ENCODE measurements at places on chromosomes 16 and 17.

DNA sequence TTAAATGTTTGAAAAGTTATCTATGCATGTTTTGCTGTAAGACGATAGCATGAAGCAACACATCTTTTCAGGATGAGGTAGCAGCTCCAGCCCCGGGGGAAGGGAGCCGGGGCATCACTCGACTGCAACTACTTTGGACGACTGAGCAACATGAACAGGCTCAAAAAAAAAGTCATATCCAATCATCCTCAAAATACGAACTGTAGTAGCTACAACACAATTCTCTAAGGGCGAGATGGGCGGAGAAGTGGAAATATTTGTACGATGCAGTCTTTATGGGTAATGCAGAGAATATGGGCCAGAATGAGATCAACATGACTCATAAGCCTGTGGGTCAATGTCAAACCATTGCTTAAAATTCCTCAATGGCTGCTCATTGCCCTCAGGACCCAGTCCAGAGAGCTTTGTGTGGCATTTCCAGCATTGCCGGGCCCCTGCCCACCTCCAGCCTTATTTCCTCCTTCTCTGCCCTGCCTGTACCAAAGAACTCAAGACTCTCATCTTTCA lies 17.7 kb upstream of the SMURF2 start:
- peak; percentile 99 for DNase-seq

DNA sequence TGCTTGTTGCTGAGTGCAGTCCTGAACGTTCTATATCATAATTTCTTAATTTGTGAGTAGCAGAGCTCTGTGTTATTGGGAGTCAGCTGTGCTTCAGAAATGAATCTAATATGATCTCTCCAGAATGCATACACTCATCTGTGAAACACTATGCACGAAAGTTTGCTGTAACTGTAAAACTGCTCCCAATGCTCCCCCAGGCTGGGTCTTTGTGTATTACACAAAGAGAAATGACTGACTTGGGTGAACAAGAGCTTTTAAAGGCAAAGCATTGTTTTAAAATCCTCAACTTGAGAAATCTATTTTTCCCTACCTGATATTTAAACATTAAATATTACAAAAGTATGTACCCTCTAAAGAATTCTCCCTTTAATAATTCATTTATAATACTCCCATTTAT lies 636.7 kb upstream of the KIF2B start:
- no peak for DNase-seq

DNA sequence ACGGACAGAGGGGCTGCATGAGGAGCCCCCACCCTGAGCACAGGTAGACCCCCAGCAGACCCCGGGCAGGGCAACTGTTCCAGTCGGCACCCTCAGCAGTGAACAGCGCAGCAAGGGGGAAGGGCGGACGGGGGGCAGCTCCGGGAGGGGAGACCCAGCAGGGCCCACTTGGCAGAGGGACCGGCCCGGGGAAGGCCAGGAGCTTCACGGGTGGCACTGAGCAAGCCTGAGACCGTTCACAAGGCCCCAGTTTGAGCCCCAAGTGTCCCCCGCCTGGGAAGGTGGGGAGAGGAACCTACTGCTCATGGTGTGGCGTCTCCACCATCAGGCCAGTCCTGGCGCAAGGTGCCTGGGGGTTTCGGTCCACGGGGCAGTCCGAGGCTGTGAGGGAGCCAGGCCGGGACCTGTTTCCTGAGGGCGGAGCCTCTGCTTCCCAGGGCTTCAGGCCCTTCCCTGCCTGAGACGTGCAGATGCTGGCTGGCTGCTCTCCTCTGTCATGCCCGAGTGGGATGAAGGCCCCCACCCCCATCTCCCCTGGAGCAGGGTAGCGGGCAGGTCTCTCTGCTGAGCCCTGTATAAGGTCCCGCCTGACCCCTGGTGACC lies 54.4 kb upstream of the GNG13 start:
- DNase-seq, result no peak

DNA sequence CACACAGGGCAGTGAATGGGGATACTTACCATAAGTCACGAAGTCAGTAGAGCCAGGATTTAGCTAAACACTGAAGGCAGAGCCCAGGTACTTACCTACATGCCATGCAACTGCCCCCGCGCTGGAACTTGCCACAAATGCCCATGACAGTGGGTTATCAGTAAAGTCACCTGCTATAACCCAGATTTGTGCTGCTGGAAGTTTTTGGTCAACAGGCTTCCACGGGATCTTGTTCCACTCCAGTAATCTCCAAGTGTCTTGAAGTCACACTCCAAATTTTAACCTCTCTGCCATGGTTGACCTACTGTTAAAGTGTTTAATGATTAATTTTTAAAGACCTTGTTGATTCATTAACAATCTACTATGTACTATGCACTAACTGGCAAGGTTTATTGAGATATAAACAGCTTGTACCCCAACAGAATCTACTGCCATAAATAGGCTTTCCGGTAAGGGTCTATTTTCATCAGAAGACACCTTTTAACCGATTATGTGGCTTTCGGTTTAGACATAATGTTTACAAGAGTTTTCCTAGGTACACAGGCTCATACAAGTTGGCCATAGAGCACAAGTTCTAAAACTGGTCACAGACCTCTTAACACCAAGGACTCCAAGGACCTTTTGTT lies 6.3 kb upstream of the SLC5A11 start:
- no peak for DNase-seq

- DNase-seq, result no peak
Measured at GRCh38 chr16:10637337-10638037, 57.1 kb upstream of the EMP2 start.

GRCh38 chr16:27383556-27384243 lies 18.3 kb upstream of the IL21R start:
- DNase-seq, result no peak

- peak; percentile 33 for DNase-seq
Measured at GRCh38 chr17:49640556-49640955, 37.3 kb downstream of the SPOP start.

DNA sequence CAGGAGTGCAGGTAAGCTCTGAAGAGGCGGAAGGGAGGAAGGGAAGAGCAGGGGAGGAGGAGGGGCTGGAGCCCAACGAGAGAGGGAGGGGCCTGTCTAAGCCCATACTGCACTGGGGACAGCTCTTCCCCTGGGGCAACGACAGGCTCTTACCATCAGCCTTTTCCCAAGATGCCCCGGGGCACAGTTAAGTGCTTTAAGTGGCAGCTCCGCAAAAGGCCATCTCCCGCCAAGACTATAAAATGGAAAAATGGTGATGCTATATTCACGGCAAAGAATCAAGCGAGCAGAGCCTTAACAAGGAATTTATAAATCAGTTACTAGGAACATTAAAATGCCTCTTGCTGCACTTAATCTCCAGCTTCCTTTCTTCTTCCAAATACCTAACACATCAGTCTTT lies 110.2 kb upstream of the NLRP1 start:
- DNase-seq, result no peak

DNA sequence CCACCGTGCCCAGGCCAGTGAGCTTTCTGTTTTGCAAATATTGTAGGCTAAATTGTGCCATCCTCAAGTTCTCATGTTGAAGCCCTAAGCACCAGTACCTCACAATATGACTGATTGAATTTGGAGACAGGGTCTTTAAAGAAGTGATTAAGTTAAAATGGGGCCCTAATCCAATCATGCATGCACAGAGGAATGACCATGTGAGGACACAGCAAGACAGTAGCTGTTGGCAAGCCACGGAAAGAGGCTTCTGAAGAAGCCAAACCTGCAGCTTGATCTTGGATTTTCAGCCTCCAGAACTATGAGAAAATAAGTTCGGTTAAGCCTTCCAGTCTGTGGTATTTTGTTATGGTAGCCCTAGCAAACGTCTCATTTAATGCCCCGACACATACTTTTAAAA lies 24.9 kb downstream of the TOM1L2 start:
- no peak for DNase-seq

- DNase-seq, result no peak
Measured at GRCh38 chr17:34991606-34992005, 11.3 kb downstream of the LIG3 start.

DNA sequence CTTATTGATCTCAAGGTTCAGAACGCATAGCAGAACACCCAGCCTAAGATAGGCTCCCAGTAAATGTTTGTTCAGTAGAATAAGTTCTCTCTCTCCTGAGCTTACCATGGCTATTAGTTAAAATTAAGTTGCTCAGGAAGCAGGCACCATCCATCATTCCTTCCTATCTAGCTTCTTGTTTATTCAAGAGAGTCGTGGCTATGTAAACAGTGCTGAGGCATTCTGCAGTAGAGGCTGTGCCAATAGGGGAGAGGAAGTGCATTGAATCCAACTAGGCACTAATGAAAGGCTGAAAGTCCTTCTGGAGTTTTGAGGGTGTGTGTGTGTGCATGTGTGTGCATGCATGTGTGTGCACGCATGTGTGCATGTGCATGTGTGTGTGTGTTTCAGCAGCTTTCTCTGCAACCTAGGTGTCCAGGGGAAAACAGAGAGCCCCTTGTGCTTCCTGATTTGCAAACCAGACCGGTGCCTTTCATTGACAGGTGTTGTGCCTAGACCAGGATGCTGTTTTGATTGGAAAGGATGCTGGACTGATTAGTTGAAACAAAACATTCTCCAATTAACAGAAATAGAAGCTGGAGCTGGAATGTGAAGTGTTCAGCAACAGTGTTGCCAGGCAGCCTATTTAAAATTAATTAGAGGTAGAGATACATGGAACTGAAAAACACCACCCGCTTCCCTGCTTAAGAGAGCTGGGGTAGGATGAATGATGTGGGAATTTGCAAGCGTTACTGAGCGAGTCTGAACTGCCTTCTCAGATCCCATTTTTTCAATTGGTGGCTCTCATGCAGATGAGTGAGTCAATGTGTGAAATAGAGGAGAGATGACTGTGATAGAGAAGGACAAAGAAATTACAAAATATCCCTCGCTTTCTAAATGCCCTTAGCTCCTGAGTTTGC lies 103.3 kb upstream of the CLEC3A start:
- DNase-seq, result peak; percentile 25

DNA sequence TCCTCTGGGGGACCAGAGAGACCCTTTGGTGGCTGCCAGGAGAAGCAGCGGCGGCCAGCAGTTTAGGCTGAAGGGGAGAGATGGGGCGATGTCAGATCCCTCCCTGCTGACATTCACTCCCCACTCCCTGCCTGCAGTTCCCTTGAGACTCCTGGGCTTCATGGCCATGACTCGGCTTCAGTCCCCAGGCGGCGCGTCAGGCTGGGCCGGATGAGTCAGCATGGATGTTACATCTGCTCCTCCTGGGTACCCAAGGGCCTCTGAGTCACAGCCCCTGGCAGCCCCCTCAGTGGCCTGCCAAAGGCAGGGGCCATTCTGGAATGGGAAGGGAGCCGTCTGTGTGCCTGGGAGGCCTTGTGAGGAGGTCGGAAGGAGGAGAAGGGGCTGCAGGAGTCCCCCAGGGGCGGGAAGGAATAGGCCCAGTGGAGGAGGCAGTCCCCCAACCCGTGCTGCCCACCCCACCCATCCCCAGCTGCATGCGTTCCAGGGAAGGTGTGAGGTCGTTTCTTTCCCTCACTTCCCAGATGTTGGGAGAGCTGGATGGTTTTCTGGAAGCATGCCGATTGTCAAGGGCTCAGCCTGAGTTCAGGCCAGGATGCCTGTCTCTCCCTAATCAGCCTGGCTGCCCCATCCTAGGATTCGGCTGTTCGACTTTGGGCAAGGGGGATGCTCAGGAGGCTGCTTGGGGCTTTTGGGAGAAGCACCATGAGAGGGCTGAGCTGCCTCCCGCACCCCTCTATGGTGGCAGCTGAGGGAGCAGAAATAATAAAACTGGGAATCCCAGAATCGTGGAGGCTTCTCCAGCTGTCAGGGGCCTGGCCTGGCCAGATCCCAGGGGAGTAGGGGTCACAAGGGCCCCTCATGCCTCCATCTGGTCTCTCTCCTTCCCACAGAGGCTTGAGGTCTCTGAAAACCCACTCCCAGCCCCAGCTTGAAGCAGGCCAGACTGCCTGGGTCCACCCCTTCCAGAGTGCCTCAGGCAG lies 9.7 kb downstream of the RHBDL3 start:
- peak; percentile 94 for DNase-seq

- no peak for DNase-seq
Measured at GRCh38 chr16:85167589-85168537, 55.6 kb upstream of the CIBAR2 start.

DNA sequence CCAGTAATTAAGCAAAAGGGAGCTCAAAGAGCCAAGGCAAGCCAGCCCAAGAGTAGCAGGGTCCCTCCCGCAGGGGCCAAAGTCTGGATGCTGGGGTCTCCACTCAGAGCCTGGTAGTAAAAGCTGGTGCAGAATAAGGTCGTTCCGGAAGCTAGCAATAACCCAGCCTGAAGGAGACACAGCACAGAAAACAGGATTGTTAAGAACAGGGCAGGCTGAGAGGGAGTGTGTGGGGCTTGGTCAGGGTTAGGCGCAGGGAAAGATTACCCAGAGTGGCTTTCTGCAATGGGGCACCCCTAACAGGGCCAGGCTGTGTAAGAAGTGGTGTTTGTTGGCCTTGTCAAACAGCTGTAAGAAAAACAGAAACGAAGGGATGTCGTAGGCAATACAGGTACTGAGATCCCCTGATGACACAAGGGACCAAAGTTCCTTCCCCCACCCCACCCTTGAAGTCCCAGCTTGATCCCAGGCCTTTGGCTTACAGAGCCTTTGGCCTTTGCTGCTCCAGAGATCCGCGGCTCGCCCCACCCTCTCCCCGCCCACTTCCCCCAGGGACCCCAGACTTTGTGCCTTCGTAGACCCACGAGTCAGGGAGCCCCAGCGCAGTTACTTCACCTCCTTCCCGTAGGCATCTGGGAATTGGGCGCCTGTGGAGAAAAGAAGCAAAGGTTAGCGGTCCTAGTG lies 712 bp downstream of the TMEM256 start:
- DNase-seq, result no peak

DNA sequence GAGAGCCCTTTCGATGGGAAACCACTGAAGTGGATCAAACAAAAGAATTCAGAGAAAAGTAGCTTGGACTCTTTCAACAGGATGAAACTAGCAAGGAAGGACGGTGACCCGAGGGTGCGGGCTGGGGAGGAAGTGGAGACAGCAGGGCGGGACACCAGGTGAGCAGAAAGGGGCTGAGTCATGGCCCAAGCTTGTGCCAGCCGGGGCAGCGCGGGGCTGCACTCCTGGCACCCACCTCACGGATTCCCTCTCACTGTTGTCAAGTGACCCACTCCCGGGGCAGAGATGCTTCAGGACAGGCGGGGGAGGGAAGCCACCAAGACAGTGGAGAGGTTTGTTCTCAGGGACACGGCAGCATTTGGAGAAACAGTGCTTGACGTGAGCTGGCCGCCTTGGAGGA lies 10.7 kb upstream of the RNF222 start:
- no peak for DNase-seq

DNA sequence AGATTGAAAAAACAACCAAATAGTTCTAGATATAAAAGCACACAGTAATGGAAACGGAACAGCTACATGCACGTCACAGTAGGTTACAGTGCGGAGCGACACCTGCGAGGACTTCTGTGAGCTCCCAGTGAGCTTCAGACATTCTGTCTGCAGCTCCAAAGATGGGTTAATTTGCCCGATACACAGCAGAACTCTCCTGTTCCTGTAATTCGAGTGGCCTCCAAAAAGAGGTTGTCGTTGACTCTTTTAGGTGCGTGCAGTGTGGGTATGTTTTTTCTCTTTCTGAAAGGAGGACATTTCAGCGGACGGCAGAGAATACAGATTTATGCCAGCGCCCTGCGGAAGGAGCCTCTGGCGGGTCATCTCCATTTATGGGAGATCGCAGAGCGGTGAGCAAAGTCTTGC lies 2.9 kb downstream of the OR1F1 start:
- DNase-seq, result no peak

- DNase-seq, result peak; percentile 17
Measured at GRCh38 chr17:78798695-78799559, 16.9 kb upstream of the CYTH1 start.

- peak; percentile 39 for DNase-seq
Measured at GRCh38 chr16:51638339-51639135, 487.5 kb upstream of the SALL1 start.
